ENCODE measurements at places on chromosomes 3 and 15.

DNA sequence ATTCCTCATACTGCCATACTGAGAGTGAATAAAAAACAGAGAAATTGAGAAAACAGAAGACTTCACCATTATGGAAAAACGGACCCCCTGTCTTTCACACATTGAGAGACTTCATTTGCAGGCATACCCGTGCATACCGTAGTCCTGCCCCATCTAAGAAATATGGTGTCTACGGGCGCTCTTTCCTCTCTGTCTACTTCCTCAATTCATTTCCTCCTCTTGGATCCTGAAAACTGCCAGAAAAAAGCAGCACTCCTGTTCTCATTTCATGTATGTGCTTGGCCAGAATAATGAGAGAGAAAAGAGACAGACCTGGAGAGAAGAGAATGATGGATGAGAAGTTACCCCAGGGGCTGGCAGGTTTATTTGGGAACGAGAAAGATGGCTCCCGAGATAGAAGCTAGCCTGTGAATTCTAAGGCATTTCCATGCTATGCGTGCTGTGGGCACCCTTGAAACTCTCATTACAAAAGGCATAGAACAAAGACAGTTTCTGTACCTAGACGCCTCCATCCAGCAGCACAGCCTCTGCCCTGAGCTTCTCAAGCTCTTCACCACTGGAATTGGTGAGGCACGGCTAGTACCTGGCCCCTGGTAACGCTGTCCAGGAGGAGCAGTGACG is 62.5 kb upstream of the EPHB3 start:
- DNase-seq = no peak

DNA sequence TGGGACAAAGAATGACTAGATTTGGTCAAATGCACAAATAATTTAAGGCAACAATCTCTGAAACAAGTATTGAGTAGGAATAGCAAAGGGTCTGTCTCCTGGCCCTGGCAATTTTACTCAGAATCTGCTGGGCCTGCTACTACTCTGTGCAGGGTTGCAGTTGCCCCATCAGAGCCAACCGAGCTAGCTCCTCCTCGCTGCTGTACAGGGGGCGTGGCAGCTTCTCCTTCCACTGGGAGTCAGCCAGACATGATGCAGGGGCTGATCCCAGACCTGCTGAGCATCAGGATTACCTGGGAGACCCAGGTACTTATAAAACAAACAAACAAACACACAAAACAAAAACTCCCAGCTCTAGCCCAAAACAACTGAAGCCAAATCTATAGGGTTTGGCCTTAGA is 30.5 kb upstream of the PXYLP1 start:
- DNase-seq = no peak

DNA sequence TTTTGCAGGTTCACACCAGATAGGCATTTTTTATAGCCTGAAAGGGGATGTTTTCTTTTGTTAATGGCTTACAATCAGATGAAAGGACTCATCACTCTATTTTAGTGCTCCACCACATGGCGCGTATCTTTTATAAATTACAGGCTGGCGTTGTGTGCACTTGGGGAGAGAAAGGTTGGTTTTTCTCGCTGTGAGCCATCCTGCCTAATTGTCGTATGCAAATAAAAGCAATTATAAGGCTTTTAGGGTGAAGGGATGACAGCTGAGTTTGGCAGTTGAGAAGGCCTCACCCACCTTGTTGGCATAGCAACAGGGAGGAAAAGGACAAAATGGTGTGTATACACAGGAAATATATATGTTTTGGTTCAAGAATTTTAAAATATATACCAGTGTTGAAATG is 268.0 kb downstream of the NR2F2 start:
- DNase-seq = no peak

GRCh38 chr3:96182756-96183155 is 631.6 kb upstream of the EPHA6 start:
- no peak for DNase-seq
